Activated CD8-positive, alpha-beta T cell treated with anti-CD3 and anti-CD28 coated beads, Interleukin-2, amount 10 ng/mL, durations not matched to agents 7 days and 5 days (primary cell): ENCODE measurements at places on chromosomes 7 and 10. TPM values are rescaled to one million over a fixed set of nuclear protein-coding genes. Genes with fewer than 3 reads are reported as not detected.

DNA sequence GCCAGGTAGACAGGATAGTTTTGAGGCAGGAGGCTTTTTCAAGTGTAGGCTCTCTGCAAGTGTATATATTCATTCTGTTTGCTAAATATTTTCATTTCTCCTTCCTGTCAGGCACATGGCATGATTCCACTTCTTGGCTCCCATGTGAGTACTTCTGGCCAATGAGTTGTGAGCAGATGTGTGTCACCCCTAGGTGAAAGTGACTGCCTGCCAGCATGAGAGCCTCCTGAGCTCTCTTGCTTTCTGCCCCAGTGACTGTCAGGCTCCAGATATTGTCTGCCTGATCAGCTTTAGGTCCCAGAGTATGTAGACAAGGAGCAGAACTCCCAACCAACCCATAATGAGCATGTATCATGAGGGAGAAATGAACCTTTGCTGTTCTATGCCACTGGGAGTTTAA lies 257.6 kb upstream of the NPY start:
- no peak for DNase-seq

GRCh38 chr7:29611941-29612544 lies 48.4 kb downstream of the PRR15 start:
- DNase-seq, result no peak

GRCh38 chr10:5775685-5776084 lies 37.5 kb downstream of the GDI2 start:
- DNase-seq, result peak; percentile 89

DNA sequence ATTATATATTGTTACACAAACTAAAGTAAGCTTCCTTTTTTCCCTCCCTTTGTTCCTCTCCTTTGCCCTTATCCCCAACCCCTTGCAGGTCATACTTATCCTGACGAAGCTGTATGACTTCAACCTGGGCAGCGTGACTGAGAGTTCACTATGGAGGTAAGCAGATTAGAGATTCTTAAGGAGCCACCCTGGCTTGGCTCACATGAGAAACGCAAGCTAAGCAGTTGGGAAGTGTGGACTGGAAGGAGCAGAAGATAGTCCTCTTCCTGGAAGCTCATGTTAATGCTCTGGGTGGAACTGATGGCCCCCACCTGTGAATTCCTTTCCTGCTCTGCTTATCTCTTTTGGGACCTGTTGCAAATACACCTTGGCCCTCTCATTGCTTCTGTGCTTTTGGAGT lies 201.6 kb downstream of the SORCS3 start:
- no peak for DNase-seq

DNA sequence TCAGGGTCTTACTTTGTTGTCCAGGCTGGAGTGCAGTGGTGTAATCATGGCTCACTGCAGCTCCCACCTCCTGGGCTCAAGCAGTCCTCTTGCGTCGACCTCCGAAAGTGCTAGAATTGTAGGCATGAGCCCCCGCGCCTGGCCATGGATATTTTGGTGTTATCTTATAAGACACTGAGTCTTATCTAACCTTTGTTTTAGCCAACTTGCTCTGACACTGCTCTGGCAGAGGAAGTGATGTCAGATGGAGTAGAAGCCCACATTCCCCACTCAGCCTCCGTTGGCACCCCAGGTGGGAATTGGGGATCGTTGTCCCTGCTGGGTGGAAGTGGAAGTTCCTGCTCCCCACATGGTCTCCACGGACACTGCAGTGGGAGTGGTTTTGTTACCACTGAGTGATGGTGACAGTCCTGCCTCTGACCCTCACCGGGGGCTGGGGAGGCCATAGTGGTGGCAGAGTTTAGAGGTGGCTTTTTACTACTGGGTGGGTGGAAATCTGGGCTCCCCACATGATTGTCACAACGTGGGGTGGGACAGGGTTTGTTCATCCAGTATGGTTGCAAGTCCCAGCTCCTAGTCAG lies 98.9 kb downstream of the ANKRD61 start:
- no peak for DNase-seq

DNA sequence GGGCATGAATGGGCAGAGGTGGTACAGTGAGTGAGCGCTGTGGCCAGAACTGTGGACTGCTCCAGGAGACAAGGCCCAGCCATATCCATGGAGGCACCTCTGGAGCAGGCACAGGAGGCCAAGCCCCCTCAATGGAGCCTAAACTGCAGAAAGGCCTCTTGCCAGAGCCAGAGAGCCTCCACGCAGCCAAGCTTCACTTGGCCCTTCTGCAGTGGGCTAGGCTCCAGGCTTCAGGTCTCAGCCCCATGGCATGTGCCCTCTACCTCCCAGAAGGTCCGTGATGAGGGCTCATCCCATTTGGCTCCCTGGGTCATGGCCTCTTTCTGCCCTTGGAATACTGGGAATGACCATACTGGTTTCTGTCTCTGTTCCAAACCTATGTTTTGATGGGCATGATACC lies 8.9 kb downstream of the PDE1C start:
- no peak for DNase-seq

DNA sequence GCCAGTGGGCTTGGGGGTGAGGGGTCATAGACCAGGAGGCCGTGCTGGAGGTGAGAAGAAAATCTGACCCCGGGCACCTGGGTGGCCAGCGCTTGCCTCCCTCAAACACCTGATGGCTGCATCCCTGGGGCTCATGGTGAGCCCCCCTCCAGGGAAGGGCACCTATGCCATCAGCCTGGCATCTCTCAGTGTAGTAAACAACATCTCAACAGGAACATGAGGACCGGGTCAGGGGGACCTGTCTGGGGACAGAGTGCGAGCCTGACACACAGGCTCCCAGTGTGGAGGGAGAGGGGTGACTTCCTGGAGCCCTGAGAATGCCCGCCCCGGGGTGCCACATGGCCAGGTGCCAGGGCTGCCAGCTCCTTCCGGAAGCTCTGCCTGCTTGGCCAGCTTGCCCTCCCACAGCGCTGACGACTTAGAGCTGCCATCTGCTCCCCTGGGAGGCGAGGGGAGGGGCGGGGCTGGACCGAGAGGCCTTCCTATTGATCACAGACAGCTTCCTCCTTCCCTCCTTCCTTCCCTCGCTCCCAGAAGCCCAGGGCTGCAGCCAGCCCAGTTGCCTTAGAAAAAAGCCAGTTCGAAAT lies 12.3 kb downstream of the STX1A start:
- DNase-seq, result no peak

- DNase-seq, result no peak
These were observed 69.0 kb downstream of the CYTH3 start for GRCh38 chr7:6203381-6203780.

GRCh38 chr10:63644418-63645142 lies 123.4 kb downstream of the REEP3 start:
- no peak for DNase-seq

GRCh38 chr7:68511281-68511680 lies 1087.0 kb upstream of the AUTS2 start:
- DNase-seq, result no peak

DNA sequence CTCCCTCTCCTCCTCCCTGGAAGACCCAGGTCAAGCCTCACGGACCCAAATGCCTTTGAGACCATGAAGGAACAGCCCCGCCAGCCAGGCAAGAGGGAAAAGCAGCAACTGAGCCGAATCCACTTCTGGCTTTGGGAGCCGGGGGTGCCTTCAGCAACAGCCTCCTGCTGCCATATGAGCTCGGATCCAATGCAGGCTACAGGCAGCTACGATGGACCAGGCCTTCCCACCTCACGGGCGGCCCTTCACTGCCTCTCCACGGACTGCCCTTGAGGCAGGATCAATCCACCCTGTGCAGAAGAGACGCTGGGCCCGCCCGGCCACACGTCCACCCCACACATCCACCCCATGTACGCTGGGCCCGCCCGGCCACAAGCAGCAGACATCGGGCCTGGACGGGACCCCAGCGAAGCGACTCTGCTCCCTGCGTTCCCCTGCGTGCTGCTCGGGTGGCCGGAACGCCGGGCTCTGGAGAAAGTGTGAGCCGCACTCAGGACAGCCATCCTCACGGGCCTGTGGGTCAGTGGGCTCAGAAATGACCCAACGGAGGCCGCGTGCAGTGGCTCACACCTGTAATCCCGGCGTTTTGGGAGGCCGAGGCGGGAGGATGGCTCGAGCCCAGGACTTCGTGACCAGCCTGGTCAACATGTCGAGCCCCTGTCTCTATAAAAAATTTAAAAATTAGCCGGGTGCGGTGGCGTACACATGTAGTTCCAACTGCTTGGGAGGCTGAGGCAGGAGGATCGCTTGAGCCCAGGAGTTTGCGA lies 82.0 kb downstream of the FOXL3 start:
- DNase-seq, result no peak

DNA sequence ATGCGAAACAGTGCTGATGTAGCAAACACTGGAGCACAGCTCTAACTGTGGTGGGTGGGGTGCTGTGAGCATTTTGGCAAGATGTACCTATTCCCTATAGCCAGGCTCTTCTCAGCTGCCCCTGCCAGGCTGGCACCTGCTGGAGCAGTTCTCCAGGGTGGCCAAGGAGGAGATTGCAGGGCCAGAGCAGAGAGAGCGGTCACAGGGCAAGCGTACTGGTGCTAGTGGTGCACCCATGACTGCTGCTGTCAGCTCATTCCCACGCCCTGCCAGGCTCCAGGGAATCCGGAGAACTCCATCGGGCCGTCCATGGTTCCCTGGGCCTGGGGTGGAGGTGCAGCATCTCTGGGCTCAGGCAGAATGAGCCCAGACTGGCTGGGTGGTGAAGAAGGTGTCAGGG lies 2.1 kb downstream of the COL13A1 start:
- no peak for DNase-seq

DNA sequence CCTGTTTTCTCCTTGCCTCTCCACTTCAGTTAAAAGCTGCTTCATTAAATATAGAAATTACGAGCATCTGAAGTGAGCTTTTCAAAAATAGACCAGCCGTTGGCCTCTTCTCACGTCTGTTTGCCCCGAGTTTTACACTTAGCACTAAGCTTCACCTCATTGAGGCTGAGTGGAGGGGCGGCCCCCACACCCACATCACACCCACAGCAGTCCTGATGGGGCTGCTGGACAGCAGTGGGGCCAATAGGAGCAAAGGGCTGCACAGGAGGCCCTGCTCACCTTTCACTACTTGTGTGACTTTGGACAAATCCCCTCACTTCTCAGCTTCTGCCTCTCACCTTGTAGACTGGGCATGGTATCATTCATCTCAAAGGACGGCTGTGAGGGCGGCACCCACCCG lies 677.8 kb downstream of the SDK1 start:
- DNase-seq, result no peak

- DNase-seq, result no peak
These were observed 54.2 kb upstream of the SVIL start for GRCh38 chr10:29689001-29689400.

- no peak for DNase-seq
These were observed 70.0 kb upstream of the ZMIZ2 start for GRCh38 chr7:44678471-44679179.

DNA sequence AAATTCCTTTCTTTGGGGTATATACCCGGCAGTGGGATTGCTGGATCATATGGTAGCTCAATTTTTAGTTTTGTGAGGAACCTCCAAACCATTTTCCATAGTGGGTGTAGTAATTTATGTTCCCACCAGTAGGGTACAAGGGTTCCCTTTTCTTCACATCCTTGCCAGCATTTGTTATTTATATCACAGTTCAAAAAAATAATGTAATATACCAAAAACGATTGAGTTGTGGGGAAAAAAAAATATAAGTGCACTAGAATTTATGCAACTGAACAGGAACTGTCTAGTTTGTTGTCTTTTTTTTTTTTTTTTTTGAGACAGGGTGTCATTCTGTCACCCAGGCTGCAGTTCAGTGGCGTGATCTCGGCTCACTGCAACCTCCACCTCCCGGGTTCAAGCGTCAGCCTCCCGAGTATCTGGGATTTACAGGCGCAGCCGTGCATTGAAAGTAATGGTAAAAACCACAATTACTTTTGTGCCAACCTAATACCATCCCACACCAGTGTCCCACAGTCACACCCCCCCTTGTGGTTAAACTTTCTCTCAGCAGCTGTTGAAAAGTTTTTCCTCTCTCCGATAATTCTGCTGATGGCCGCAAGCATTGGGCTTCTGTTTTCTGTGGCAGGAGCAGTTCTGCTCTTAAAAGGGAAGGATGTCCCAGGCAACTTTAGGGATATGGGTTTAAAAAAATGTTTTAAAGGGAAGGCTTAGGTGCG lies 6.8 kb upstream of the LAT2 start:
- no peak for DNase-seq

DNA sequence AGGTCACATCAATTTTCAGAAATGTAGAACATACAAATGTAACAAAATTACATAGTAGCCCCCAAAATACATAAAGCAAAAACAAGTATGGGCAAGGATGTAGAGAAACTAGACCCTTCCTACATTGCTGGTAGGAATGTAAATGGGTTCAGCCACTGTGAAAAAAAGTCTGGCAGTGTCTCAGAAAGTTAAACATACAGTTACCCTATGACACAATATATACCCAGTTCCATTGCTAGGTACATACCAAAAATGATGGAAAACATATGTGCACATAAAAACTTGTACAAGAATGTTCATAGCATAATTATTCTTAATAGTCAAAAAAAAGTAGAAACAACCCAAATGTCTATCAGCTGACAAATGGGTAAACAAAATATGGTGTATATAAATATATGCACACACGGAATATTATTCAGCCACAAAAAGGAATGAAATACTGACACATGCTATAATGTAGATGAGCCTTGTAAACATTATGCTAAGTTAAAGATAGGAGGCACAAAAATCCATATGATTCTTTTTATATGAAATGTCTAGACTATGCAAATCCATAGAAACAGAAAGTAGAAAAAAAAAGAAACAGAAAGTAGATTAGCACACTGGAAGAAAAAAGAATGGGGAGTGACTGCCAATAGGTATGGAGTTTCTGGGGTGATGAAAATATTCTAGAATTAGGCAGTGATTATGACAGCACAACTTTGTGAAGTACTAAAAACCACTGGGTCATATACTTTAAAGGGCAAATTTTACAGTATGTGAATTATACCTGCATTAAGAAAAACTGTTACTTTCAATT lies 13.5 kb downstream of the HERPUD2 start:
- DNase-seq, result no peak

DNA sequence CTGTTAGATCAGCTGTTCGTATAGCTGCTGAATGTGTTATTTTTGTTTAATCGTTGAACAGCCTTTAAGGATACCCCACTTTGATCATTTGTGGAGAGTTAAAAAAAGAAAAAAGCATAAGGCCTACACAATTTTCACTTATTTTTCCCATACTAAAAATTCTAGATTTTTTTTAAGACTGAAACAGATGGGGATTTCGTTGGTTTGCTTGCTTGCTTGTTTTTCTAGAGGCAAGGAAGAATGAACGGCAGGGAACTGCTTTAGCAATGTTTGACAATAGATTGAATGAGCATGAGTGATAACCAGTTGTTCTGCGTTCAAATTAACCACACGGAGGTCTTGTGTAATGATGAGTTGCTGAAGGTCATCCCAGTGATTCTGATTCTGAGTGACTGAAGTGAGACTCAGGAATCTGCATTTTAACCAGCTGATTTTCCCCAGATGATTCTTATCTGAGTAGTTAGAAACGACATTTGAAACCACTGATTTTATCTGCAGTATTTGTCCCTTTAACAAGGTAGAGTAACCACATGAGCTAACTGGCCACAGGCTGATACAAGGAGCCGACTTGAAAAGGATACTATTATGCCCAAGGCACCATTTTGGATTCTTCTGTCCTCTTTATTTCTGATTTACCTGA lies 85.9 kb downstream of the GPR37 start:
- DNase-seq, result no peak

ACSL5 gene
- total RNA-seq, result 50.7 TPM

HEPACAM2 gene
- not detected for total RNA-seq

BHLHA15 gene
- total RNA-seq, result not detected

PON1 gene
- not detected for total RNA-seq

SLC26A3 gene
- not detected for total RNA-seq

CYP2E1 gene
- not detected for total RNA-seq
